ENCODE measurements at places on chromosomes 3 and 15.
A peak's percentile ranks its signal among the peaks of the same experiment; 100 is the strongest.

DNA sequence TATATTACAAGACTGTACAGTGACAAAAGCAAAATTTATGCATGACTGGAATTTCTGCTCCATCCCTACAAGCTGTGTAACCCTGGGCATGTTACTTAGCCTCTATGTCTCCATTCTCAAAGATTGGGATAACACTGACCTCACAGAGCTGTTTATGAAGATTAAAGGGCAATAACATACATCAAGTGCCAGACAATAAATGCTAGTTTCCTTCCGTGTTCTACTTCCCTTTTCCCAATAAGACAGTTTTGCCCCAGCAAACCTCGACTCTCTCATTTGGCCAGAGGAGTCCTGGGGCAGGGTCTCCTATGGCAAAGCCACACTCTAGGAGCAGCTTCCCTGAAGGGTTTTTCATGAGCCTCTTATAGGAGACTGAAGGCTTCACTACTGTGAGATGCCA is 7.5 kb downstream of the HEXA start:
- no peak for DNase-seq

DNA sequence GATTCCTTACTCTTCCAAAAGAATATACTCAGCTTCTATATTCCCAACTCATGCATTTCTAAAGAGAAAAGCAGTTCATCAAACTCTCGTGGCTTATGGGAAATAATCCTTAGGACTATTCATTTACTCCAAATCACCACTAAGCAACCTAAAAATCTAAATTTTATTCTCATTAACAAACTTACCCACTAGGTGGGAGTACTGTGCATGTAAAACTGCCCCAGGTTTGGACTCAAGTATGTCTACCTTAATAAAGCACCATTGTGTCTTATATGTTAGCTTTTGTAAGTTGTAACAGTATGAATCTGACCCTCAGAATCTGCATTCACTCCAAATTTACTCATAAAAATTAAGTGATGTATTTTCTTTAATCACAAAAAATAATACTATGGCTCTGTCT is 25.3 kb downstream of the RAD18 start:
- peak; percentile 58 for DNase-seq

- DNase-seq = no peak
Measured at GRCh38 chr3:35275768-35276167, 363.6 kb upstream of the ARPP21 start.

DNA sequence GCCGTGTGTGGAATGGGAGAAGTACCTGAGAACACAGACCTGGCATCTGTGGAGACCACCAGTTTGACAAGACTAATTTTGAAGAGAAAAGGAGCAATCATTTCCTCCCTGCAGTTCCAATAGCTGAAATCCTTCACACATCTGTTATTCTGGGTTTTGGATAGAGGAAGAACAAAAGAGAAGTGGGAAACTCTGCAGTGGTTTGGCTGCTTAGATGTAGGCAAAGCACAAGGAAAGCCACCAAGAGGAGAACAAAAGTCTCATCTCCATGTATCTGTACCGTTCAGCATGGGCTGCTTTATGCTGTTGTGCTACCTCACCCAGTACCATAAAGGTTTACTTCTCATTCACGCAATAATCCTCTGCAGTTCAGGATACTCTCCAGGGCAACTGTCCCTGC is 153.1 kb upstream of the COL8A1 start:
- DNase-seq = no peak

- DNase-seq = peak; percentile 83
Measured at GRCh38 chr3:160134964-160135363, 90.3 kb upstream of the C3orf80 start.

GRCh38 chr15:66567897-66568296 is 2.1 kb upstream of the LCTL start:
- no peak for DNase-seq

DNA sequence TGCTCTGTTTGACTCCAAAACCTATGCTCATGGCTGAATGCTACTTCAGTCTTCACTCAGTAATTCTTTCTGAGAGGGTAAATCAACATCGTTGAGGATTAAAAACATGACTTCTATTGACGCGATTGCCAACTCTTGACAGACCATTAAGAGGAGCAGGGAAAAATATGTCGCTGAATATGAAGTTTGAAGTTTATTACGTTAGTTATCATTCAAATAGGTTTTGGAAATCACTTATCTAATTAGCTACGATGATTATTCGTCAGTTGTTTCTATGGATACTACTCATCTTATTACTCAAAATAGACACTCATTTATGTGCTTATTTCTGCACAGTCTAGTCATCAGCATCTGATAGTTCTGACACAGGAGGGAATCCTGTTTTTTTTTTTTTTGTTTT is 279.2 kb upstream of the TBL1XR1 start:
- DNase-seq = no peak

GRCh38 chr3:131283862-131284261 is 97.7 kb upstream of the NUDT16 start:
- DNase-seq = no peak

GRCh38 chr3:52561028-52561747 is 24.8 kb downstream of the UQCC5 start:
- DNase-seq = peak; percentile 13

DNA sequence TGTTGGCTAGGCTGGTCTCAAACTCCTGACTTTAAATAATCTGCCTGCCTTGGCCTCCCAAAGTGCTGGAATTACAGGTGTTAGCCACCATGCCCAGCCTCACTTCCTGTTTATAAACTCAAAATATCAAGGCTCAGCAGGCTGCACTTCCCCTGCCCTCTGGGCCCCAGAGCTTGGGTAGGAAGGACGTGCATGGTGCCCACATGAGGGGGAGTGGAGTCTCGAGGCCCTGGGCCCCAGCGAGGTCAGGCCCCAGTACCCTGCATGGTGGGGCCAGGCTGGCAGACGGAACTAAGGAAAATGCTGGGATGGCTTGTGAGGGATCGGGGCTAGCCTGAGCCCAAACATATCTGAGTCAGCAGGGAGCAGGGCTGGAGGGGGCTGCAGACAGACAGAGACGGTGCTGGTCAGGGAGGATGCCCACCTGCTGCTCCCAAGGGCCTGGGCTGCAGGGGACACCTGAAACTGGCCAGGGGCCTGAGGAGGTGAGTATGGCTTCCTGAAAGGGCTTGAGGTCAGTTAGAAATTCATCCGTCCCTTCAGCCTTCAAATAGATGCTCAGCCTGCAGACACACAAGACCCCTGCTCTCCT is 5.1 kb downstream of the SPTBN5 start:
- no peak for DNase-seq

DNA sequence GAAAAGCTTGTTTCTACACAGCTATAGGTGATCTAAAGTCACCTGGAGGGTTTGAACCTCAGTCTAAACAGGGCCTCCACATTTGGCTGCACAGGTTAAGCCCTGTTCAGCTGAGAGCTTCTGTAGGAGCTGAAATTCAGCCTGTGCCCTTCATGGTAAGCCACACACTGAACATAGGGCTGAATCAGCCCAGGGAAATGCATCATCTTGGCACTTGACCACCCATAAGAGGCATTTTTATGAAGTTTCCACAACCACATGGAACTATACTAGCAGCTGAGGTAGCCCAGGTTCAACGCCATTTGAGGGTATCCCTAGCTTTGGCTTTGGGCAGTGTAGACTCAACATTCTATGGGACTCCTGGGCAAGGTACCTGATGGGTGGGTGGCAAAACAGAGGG is 126.8 kb downstream of the FAM174B start:
- no peak for DNase-seq

- DNase-seq = peak; percentile 30
Measured at GRCh38 chr15:69826819-69827175, 270.9 kb downstream of the TLE3 start.

DNA sequence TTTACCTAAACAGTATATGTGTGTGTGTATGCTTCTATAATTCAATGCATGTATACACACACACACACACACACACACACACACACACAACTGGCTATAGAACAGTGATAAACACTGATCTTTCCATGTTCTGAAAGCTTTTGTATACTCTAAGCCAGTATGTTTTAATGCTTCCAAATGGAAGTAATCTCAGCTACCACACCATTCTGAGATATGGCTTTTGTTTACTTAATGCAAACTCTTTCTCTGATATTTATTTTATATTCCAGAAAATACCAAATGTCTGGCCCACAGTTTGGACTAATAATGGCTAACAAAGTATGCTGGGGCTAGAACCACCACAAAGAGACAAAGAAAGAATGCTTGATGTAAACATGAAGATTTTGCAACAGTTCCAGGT is 199.4 kb upstream of the ARHGEF26 start:
- DNase-seq = no peak

- DNase-seq = no peak
Measured at GRCh38 chr3:17967953-17968607, 225.6 kb upstream of the TBC1D5 start.

GRCh38 chr3:9512456-9513045 is 41.1 kb downstream of the LHFPL4 start:
- no peak for DNase-seq

Data from fibroblast of skin of abdomen (primary cell).